ENCODE measurements at places on chromosomes 6 and 20. TPM values are rescaled to one million over a fixed set of nuclear protein-coding genes. Genes with fewer than 3 reads are reported as not detected.

The PAX1 gene
- total RNA-seq: not detected

The SNRNP48 gene
- 26.9 TPM for total RNA-seq

The RFX6 gene
- not detected for total RNA-seq

The BMP5 gene
- total RNA-seq: 1.7 TPM

The HCK gene
- total RNA-seq: not detected
